ENCODE measurements at places on chromosomes 3 and 15.

DNA sequence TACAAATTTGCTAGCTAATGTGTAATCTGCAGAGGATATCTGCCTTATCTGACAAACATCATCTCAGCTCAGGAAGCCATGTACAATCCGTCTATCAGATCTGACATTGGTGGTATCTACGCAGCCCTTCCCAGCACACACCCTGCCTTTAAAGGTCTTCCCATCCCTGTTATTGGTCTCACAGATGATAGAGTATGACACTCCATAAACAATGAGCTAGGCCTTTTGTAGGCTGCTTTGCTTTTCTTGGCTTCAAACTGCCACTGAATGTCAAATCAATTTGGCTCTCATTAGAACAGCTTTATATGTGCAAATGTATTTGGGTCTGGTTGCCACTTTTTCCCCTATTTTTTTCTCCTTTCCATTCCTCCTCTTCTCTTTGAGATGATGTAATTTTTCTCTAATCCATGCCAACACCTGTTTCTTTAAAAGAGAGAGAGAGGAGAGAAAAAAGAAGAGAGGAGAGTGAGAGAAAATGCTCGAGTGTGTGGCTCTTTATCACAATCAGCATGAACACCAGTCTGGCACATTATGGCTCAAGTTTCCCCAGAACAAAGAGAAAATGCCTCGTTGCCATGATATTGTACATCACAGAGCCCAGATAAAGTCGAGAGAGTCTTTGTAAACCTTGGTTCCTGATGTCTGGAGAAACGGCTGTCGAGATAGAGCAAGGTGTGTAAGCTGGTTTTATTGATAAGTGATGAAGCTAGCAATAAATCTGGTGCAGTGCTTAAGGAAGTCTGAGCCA lies 80.8 kb upstream of the DPH6 start:
- DNase-seq, result no peak

DNA sequence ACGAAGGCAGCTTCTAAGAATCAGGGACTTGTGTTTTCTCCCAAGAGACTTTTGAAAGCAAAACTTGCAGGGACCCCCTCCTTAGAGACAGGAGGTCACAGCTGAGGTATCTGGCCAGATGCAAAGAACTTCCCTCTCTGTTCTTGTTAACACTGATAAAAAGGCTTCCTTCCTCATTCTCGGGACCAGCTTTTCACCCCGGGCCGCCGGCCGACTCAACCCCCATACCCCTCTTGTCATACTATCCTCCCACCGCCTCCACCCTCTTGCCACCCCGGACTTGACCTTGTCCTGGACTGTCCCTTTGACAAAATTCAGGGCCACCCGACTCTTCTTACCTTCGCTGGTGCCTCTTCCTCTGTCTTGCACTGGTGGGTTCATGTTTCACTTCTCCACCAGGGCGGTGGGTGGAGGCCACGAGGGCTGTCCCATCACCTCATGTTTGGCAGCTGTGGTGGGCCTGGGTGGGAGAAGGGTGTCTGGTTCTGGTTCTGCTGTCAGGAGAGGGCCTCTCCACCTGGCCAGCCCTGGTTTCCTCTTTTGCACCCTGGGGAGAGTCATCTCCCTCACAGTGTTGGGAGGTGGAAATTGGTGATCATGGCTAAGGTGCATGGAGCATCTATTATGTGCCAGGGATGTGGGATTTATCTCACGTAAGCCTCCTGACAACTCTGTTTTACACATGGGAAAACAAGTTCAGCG lies 32.5 kb downstream of the BHLHE40 start:
- no peak for DNase-seq

DNA sequence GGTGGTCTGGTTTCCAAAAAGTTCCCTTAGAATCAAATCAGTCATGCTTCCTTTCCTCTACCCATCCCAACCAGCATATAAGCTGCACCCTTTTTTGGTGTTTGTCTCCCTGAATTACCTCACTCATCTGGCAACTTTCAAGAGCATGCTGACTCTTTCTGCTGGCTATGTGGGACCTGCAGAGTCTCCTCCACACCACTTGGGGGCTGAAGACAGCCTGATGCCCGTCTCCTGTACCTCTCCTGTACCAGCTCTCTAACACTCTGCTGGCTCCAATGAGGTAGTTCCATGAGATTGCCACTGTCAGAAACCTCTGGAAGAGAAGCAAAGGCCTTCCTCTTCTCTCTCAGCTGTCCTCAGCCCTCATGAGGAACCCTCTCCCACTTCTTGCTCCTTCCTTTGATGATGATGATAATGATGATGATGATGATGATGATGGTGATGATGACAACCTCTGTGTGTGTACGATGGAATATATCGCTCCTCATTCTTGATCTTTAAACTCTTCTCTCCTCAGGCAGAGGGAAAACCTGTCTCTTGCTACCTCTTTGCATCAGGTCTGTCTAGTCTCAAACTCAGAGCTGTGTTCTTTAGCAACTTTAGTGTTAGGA lies 257.5 kb downstream of the ZNF621 start:
- DNase-seq, result peak; percentile 34

- DNase-seq, result no peak
These were observed 546.8 kb upstream of the EPHA6 start for GRCh38 chr3:96267577-96267976.

DNA sequence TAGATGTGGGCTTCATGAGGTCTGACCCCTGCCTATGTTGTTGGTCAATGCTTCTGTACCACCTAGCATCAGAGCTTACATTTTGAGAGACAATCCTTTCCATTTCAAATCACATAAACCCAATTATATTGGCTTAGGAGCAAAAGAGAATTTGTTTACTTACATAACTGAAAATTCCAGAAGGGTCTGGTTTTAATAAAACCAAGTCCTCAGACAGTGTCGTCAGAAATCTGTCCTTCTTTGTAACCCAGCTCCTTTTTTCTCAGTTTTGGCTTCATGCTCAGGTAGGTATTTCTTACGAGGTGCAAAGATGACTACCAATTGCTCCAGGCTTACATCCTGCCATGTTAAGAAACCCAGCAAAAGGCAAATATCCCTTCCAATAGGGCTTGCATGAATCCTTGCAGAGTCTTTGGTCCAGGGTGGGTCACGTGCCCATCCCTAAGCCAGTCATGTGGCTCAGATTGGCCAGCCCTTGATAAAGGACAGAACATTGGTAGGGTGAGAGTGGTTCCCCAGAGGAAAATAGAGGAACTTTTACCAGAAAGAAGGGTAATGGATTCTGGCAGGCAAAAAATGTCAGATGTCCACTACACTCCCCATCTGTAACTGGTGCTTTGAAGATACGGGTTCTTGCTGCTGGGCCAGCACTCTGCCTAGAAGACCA lies 50.2 kb upstream of the VILL start:
- DNase-seq, result no peak

DNA sequence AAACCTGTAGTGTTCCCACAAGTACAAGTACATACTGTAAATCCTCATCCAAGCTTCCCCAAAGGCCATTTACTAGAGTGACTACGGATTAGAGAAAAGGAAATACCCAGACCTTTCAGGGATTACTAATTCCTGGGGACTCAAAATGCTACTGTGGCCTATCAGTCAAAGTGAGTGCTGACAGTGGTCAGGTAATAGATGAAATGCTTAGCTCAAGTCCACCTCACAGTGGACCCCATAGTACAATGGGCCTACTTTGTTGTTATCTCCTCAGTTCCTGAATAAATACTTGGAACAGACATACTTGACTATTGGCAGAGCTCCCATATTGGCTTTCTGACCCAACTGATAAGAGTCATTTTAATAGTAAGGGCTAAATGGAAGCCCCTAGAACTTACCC lies 61.6 kb downstream of the MAP4 start:
- no peak for DNase-seq

DNA sequence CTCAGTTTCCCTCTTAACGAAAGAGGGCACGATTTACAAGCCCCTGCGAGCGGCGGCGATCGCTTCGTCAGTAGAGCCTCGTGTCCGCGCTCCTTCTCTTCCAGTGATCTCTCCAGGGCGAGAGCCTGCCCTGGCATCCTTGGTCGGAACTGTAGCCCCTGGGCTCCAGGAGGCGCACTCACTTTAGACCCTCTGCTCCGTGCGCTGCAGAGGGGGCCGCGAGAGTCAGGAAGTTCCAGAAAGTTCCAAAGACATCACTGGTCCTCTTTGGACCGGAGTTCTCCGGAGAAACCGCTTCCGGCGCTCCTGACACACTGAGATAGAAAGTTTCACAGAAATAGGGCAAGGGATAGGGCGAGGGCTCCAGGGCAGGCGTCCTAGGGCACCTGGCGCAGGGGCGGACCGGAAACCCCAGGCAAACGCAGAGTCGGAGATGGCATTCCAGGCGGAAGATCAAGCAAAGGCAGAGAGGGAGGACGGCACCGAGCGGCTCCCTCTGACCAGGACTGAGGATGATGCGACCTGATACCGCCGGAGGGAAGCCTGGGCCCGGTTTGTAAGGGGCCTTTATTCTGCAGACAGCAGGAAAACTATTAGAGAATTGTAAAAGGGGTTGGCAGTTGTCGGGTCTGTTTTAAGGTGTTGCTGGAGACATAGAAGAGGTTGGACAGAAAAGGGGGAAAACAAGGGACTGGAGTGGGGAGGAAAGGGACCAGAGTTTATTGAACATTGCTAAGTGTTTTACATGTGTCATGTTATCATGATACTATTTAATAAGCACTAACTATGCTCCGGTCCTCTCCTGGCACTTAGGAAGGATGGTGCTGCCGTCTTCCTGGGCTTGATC lies 1.3 kb upstream of the CPEB1 start:
- no peak for DNase-seq

- DNase-seq, result no peak
These were observed 68.4 kb downstream of the IGF2BP2 start for GRCh38 chr3:185756477-185756876.

DNA sequence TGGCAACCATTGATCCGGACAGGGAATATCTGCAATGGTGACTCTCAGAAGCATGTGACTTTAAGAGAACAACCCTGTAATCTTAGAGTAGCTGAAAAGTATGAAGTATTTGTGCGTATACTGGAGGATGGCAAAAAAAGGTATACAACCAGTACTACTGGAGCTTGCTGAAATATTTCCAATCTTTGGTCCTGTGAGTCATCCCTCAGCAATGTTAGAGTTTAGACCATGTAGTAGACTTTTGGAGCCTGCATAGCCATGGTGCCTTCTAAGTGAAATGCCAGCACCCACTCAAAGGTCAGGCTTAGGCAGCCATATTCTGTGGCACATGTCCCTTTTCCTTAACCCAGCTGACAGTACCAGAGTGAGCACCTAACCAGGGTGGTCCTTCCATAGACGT lies 429.4 kb downstream of the NTRK3 start:
- DNase-seq, result no peak

DNA sequence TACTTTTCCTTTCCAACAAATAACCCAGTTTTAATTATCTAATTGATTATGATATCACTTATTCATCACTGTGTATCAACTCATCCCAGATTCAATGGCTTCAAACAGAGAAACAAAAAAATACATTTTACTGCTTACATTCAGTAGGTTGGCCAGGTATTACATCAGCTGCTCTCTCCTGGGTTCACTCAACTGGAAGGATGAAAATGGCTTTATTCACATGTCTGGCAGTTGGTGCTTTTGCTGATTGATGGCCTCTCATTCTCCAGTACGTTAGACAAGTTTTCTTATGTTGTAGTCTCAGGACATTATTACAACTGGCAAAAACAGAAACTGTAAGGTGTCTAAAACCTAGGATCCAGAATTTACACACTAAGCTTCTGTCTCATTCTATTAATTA lies 811.0 kb upstream of the ALCAM start:
- DNase-seq, result no peak

DNA sequence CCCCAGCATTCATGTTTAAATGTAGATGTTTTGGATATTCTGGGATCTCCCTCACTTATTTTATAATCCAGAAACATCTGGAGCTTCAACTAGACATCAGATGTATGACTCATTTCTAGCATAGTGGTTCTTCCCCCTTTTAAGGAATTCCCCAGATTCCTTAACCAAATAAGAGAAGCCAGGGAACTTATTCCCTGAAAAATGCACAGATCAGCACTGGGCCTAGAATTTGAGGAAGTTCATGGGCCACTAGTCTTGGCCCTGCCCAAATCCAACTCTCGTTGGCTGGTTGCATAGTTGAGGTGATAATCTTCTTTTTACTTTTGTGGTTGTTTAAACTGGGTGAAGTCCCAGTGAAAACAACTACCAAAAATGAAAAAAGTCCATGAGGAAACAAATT lies 20.4 kb downstream of the RARRES1 start:
- DNase-seq, result no peak

DNA sequence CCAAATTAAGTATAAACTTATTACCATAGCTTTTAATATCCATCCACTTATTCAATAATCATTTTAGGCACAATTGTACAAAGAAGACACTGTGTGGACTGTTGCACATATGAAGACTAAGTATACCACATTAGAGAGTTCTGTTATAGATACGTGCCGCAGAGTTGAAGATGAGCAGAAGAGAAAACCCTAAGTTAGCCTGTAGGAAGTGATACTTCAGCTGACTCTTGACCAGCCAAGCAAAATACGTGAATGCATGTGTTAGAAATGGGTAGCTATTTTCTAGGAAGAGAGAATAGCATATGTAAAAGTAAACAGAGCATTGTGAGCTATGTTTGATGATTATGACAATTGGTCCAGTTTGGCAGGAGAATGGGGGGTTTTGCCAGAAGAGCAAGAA lies 272.0 kb upstream of the ATP11B start:
- DNase-seq, result no peak

- peak; percentile 31 for DNase-seq
These were observed 698 bp downstream of the IL1RAP start for GRCh38 chr3:190514413-190515153.

DNA sequence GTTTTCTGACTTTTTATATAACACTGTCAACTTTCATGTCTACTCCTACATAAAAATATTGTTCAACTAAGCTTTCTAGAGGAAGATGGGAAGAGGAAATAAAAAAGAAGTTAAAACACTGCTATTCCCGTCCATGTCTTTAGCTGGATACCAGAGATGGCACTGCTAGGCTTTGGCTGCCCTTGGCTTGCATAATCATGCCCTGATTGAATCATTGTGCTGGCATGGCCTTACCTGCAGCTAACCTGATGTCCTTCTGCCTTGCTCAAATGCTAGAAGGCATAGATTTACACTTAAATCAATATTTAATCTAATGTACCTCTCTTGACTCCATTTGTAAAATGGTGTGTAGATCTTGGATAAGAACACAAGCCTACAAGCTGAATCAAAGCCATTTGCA lies 539.7 kb upstream of the IL12A start:
- DNase-seq, result no peak

DNA sequence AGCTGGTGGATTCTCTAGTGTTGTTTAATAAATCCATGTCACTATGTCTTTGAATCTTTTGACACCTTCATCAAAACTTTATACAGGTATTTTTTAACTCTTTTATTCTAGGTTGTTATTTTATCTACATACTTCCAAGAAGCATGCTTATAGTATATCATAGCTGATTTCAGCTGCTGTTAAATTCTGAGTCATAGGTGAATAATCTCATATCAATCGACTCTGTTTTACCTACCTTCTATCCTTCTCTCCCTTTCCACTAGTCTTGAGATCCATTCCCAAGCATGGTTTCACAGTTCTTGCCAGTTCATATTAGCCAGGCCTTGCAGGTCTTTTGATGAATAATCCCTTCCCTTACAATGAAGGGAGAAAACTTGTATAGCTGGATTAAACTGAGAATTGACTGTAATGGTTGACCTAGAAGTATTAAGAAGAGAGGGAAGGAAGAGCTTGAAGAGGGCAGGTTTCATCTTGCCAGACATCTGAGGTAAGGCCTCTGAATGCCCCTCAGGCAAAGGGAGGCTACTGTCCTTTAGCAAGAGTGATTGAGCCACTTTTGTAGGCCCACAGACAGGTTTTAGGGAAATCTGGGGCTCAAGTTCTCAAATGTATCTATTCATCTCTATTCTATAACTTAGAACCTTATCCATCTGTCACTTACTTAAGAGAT lies 146.4 kb downstream of the EPHA6 start:
- DNase-seq, result no peak
